Effector CD4-positive, alpha-beta T cell (primary cell): ENCODE measurements at places on chromosomes 2 and 18.

- DNase-seq: no peak
These were observed 1.5 kb downstream of the PROM2 start for GRCh38 chr2:95275601-95276243.

GRCh38 chr2:46157072-46157965 lies 139.9 kb upstream of the EPAS1 start:
- no peak for DNase-seq

DNA sequence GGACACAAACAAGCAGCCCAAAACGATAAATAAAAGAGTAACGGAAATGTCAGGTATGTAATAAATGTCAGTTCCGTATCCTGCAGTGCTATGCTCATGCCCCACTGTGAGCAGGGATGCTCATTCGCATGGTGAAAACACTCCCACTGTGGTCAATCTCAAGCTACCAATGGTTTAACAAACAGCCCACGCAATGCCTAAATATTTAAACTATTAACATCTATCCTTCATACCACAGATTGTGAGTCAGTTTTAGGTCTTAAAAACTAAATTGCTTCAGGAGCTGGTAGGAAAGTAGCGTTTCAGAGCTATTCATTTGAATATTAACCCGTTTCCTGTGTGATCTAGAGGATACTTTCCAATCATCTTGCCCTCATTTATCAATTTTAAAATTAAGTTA lies 207.4 kb downstream of the TCF4 start:
- DNase-seq: no peak

- DNase-seq: peak; percentile 46
These were observed 125.9 kb downstream of the ACOXL start for GRCh38 chr2:110858135-110858725.

DNA sequence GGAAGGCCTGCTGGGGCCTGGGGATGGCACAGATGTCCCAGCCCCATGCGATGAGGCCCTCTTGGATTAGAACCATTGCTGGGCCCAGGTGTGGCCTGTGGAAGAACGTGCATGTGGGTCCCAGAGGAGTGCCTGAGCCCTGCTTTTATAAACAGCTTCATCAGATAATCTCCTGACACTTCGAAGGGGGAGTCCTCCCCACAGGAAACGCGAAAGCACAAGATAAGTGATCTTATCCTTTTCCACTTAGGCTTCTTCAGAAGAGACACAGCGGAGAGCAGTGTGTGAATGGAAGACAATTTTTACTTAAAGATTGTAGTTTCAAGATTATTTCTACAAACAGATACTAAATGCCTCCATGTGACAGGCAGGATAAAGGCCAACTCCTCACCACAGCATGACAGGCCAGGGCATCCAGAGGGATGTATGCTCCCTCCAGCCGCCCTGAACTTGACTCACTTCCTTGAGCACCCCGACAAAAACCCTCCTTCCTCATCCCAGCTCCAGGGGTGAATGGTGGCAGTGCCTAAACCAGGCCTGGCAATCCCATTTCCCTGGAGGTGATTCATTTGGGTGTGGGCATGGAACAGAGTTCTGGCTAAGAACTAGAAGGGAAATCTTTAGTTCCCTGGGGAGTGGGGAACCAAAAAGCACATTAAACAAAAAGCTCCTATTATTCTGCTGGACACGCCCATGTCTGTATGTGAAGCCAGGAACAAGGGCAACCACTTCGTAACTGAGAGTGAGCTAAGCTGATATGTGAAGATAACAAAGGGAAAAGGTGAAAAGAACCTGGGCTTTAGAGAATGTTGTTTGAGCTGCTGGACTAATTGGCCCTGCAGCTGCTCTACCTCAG lies 56.2 kb upstream of the TMEM163 start:
- no peak for DNase-seq

GRCh38 chr2:142347751-142348150 lies 216.9 kb upstream of the LRP1B start:
- DNase-seq: no peak

DNA sequence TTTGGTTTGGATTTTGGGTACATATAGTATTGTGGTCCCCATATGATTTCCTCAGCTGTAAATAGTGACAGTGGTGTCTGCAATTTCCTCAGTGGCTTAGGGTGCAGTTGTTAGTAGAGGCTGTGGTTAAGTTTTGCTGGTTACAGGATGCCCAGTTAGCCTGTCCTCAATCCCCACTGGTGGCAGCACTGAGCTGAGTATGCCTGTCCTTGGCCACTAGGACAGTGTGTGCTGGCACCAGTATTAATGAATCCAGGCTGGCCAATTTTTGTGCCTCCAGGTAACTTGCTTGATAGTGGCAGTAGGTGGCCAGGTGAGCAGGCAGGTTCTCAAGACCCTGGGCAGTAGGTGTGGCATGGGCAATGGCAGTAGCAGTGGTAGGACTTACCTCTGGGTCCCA lies 973.1 kb downstream of the TMEM182 start:
- no peak for DNase-seq

GRCh38 chr2:239322416-239323086 lies 78.3 kb downstream of the HDAC4 start:
- no peak for DNase-seq

DNA sequence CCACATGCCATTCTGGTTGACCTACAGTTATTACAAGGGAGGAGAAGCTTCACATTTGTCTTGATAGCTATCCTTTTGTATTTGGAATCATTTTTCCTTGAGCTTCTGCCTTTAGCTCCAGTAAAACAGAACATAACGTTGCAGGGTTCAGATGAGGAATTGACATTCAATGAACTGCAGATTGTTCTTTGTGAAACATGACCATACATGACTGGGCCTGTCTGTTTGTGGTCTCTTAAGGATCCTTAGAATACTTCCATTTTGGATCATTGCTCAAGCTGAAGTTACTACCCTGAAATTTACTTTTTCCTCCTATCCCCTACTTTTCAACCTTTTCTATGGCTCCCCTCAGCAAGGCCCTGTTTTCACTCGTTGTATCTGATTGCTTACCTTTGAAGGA lies 1281.7 kb upstream of the CELF4 start:
- DNase-seq: no peak

DNA sequence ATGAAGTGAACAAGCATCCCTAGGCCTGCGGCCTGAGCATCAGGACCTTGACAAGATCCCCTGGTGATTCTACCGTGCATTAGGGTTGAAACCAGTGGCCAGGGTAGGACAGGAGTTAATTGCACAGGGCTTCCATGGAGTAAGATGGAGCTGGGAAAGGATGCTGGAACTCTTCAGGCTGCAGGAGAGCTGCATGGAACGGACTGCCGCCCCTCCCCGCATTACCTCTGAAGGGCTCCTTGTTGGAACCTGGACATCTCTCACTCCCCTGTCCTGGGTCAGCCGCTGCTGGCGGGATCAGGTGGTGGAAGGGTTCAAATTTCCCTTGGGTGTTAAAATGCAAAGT lies 156.6 kb upstream of the ID2 start:
- DNase-seq: no peak
